ENCODE measurements at places on chromosomes 7 and 10.
A peak's percentile ranks its signal among the peaks of the same experiment; 100 is the strongest.

DNA sequence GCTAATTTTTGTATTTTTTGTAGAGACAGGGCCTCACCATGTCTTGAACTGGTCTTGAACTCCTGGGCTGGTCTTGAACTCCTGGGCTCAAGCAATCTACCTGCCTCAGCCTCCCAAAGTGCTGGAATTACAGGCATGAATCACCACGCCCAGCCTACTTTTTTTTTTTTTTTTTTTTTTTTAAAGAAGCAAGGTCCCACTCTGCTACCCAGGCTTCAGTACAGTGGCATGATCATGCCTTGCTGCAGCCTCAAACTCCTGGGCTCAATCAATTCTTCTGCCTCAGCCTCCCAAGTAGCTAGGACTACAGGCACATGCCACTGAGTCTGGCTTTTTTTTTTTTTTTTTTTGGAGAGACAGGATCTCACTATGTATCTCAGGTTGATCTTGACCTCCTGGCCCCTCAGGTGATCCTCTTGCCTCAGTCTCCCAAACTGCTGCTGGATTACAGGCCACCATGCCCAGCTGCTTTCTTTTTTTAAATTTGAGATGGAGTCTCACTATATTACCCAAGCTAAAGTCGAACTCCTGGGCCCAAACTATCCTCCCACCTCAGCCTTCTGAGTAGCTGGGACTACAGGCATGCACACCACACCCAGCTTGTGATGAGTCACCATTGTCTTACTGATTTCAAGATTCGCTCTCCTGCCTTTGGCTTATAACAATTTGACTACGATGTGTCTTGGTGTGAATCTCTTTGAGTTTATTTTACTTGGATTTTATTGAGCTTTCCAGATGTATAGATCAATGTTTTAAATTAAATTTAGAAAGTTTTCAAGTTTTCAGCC is 9.0 kb downstream of the RPEL1 start:
- no peak for DNase-seq

DNA sequence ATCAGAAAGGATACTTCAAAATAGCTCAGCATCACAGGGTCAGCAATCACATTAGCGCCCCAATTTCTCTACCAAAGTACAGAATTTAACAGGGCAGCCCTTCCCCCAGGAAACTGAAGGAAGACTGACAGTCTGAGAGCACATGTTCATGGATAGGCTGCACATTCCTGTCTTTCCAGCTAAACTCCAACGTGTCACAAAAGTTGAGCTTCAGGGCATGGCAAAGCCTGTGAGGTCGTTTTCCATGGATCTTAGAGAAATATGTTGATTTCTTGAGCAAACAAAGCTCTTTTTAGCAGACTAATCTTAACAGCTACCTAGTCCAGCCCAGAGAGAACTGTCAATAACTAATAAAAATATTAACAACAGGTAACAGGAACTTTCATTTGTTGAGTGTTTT is 207.9 kb downstream of the GRM3 start:
- DNase-seq: no peak

- DNase-seq: no peak
These were observed 388.9 kb downstream of the TNS3 start for GRCh38 chr7:47192978-47193377.

DNA sequence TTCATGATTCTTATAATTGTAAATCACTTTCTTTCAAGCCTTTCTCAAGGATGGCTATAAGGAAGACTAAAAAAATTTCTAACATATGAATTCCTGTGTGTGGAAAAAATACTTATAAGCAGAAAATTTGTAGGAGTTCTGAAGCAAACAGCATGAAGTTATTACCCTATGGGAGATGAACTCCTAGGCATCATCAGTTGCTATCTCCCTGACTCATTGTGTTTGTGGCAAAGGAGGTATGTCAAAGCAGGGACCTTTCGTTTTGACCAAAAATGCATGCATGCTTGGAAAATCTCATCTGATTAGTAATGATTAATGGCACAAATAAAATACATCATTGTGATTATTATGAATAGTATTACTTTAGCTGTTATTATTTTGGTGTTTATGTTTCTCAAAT is 59.4 kb downstream of the CALCR start:
- DNase-seq: no peak

GRCh38 chr10:124227055-124227975 is 133.9 kb upstream of the CHST15 start:
- no peak for DNase-seq

DNA sequence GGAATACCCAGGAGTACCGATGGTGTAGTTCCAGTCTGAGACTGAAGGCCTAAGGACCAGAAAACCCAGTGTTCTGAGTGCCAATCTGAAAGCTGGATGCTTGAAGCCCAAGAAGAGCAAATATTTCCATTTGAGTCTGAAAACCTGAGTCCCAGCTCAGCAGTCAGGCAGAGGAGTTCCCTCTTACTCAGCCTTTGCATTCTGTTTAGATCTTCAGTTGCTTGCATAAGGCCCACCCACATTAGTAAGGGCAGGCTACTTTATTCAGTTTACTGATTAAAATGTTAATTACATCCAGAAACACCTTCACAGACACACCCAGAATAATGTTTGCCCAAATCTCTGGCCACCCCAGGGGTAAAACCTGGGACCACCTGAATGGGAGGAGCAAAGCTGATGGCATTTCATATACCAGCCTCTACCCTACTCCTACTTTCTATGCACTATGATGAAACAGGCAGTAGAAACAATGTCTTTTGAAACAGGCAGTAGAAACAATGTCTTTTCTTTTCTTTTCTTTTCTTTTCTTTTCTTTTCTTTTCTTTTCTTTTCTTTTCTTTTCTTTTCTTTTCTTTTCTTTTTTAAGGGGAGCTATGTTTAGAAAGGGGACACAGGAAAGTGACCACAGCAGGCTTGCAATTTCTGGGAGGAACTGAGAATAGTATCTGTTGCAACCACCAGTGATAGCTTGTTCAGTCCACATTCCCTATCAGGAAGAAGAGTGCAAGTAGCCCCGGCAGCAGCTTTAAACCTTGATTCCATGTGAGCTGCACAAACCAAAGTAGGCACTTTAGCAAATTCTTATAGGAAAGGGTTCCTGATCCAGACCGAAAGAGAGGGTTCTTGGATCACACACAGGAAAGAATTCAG is 30.6 kb downstream of the FAM237B start:
- no peak for DNase-seq

GRCh38 chr7:47581438-47581803 is 490 bp downstream of the TNS3 start:
- peak; percentile 30 for DNase-seq

GRCh38 chr10:118412132-118412760 is 70.1 kb upstream of the FAM204A start:
- no peak for DNase-seq

- no peak for DNase-seq
These were observed 328.2 kb downstream of the GRID1 start for GRCh38 chr10:86038371-86038770.

DNA sequence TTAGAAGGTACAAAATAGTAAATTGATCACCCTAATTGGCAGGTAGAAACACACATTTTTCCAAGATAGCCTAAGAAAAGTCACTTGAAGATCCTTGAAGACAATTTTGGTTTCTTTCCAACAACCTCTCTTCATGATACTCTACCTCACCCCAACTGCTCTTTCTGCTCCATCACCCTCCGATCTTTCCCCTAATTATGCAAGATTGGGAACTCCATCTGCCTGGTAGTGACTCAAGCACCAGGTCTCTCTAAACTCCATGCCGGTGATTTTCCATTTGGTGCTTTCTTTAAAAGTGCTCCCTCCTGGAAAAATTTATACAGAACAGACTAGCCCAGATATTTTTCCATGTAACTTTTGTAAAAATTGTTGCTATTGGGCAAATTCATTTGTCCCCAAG is 1.1 kb upstream of the AKR1B1 start:
- DNase-seq: peak; percentile 12

DNA sequence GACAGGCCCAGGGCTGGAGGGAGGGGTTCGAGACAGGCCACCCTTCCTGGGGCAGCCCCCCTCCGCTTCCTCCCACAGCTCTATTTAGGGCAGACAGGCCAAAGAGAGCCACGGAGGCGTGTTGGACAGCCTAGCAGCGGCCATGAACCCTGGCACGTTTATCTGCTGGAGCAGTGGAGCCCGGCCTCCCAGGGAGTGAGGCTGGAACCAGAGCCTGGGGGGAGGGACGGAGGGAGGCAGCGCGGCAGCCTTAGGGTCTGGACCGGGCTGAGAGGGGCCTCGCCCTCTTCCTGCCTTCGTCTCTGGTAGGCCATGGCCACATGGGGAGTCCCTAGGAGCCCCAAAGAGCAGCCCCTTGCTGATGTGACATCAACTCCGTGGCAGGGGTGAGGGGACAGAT is 17.1 kb downstream of the UNCX start:
- no peak for DNase-seq

All from thyroid gland (tissue), 4 donors.